Activated CD4-positive, alpha-beta T cell treated with anti-CD3 and anti-CD28 coated beads, Interleukin-2, Interleukin-6, amounts not matched to agents 100 ng/mL and 50 ng/mL, durations not matched to agents 16 hours and 8 hours (primary cell): ENCODE measurements at places on chromosomes 3 and 15.

DNA sequence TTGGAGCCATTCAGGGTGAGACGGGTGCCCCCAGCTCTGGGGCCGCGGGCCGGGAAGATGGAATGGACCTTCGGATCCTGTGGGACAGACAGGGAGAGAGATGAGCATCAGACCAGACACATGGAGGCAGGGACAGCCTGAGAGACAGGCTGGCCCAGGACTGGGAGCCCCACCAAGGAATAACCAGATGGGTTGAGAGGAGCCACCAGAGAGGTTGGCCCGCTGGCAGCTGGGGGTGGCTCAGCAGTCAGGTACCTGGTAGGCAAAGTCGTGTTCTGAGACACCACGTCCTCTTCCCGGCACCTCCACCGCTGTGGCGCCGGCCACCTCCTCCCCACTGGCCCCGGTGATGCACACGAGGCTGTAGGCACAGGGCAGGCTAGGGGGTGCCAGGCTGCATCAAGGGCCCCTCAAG lies 13.8 kb downstream of the PLXNB1 start:
- DNase-seq = no peak

GRCh38 chr3:33061782-33062181 lies 35.2 kb downstream of the GLB1 start:
- DNase-seq = peak; percentile 87

DNA sequence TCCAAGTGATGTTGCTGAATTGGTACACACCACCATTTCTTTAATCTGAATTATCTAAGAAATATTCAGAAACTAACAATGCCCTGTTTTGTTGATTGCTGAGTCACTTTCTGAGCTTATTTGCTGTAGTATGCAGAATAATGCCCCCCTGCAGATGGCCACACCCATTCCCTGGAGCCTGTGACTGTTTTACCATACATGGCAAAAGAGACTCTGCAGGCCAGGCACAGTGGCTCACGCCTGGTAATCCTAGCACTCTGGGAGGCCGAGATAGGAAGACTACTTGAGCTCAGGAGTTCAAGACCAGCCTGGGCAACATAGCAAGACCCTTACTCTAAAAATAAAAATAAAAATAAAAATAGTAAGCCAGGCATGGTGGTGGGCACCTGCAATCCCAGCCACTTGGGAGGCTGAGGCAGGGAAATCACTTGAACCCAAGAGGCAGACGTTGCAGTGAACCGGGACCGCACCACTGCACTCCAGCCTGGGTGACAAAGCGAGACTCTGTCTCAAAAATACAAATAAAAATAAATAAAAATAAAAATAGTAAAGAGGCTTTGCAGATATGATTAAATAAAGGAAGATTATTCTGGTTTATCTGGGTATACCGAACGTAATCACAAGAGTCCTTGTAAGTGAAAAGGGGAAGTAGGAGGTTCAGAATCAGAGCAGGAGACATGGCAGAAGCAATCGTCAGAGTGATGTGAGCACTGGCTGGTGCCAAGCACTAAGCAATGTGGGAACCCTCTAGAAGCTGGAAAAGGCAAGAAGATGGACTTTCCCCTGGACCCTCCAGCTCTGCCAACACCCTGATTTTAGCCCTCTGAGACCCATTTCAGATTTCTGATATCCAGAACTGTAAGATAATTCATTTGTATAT lies 19.0 kb downstream of the PCYT1A start:
- DNase-seq = peak; percentile 44

DNA sequence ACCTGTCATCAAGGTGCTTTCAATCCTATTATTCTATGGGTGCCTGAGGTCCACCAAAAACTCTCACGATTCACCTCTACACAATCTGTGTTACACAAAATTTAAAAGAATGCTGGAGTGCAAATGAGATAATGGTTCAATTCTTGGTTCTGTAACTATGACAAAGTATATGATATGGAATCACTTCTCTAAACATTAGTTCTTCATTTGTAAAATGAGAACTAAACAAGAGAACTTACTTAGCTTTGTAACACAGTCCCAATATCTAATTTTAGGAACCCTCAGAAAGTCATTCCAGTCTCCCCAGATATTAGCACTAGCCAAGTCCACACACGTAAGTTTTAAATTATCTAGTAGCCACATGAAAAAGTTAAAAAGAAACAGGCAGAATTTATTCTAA lies 111.5 kb downstream of the TBL1XR1 start:
- no peak for DNase-seq

GRCh38 chr3:117047951-117048705 lies 338.5 kb downstream of the TUSC7 start:
- no peak for DNase-seq

- DNase-seq = no peak
Observed at GRCh38 chr15:99481951-99482230, 83.9 kb upstream of the MEF2A start.

GRCh38 chr3:133987948-133988484 lies 41.7 kb downstream of the SLCO2A1 start:
- DNase-seq = no peak

- DNase-seq = no peak
Observed at GRCh38 chr3:144011251-144011799, 39.7 kb downstream of the DIPK2A start.

- no peak for DNase-seq
Observed at GRCh38 chr3:115301364-115301860, 154.3 kb upstream of the ZBTB20 start.

GRCh38 chr3:194067949-194068362 lies 68.0 kb upstream of the HES1 start:
- no peak for DNase-seq

GRCh38 chr3:7205535-7205934 lies 344.6 kb downstream of the GRM7 start:
- no peak for DNase-seq

- no peak for DNase-seq
Observed at GRCh38 chr3:144104186-144104585, 132.6 kb downstream of the DIPK2A start.

GRCh38 chr15:75731248-75732151 lies 18.9 kb upstream of the CSPG4 start:
- no peak for DNase-seq

- no peak for DNase-seq
Observed at GRCh38 chr3:80785475-80785874, 976.0 kb downstream of the GBE1 start.

- no peak for DNase-seq
Observed at GRCh38 chr3:126714276-126714900, 10.3 kb downstream of the CHCHD6 start.

DNA sequence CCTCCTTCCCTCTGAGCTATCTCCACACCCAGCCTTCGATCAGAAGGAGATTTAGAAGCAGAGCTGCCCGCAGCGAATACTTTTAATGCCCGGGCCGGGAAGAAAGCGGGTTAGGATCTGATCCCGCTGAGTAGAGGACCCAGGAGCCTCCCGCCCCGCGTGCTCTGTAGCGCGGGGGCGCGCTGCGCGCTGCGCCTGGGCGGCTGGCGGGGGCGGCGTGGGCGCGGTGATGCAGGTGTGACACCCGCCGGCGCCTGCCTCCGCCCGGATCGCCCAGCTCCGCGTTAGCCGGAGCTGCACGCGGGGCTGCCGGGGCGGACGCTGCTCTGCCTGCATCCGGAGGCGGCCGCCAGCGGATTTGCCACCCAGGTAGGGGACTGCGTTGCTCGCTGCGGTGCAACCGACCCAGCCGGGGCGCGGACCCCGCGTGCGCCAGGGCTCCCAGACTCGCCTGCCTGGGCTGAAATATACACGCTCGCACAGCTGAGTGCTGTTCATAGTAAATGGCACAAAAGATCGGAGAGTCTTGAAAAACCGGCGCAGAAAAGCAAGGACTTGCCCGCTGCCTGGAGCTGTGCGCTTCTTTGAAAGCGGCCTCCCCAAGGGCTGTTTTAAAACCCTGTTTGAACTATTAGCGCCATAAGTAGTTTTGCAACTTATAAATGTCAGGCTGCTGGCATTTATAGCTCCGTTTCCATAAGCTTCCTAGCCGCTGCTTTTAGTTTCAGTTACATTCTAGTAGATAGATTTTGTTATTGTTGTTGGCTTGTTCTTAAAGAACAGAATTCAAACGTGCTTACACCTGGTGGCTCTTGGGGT lies at the start of gene SV2B:
TSS of gene SV2B (plus strand) at position 263 of the 819 bp plus-strand sequence. CDS start 126,007 bp downstream, outside the sequence.
- DNase-seq = peak; percentile 51

DNA sequence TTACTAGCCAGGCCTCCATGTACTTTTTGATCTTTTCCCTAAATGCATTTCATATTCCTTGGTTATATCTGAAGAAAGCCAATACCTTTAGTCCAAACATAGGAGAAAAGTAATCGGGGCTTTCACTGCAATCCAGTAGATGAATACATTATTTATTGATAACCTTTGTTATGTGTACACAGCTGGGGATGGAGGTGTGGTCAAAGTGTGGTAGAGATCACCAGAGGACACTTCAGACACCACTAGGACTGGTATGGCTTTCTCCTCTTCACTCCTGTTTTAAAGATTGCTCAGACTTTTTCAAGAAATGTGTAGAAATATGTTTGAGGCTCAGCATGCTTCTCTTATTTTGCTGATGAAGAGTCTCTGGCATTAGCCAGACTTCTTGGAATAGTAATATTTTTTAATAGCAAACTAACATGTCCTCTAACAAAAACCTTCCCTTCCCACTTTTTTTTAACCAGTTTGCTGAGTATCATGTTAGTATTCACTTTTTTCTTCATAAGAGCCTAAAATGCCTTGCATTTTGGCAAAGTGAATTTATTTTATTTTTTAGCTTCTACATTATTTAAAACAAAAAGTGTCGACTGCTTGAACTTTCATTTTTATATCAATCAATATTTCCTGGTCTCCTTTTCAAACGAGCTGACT lies 65.6 kb upstream of the MBNL1 start:
- DNase-seq = no peak

- no peak for DNase-seq
Observed at GRCh38 chr3:33496449-33496848, 56.2 kb upstream of the UBP1 start.

DNA sequence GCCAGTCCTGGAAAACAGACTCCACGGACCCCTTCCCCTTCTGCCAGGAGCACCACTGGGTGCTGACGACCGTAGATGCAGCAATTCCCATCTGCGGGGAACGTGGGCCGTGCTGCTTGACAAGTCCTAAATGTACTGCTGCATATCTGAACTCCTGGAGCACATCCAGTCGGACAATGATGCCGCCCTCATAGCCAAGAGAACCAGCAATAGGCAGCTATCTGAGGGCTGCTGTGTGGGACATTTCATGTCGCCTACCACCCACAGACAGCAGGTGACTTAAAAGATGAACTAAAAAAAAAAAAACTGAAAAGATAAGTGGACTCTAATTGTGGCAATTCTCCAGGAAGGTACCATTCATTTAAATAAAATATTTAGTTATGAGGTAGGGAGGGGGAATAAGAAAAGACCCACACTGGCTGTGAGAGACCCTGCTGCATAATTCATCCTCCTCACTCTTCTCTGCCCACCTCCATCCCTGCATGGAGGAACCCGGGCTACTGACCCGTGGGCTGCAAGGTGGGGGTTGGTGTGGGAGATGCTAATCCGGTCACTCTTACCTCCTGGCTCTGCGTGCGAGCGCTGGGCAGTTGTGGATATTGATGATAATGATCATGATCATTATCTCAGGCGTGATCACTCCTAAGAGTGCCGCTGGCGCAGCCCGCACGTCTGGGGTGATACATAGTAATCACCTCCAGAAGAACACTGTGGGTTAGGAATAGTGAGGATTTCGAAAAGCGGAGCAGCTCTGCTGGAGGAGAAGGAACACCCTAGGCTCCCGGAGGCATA lies 28.3 kb downstream of the ALS2CL start:
- no peak for DNase-seq

DNA sequence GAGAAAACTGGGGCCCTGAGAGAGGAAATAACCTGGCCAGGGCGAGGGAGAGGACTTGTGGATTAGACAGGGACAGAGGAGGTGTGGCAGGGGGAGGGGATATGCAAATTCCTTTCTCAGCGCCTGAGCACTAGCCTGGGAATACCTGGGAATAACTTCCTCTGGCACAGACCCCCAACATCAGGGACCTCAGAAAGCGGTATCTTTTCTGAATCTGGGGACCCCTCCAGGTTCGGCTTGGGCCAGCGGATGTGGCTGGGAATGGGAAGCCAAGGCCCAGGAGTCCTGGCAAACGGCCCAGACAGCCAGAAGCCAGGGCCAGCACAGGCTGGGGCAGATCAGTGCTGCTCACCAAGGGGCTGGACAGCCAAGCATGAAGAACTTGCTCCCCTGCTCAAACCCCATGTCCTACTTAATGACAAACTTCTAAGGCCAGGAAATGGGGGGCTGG lies 9.2 kb upstream of the ACSBG1 start:
- DNase-seq = no peak

DNA sequence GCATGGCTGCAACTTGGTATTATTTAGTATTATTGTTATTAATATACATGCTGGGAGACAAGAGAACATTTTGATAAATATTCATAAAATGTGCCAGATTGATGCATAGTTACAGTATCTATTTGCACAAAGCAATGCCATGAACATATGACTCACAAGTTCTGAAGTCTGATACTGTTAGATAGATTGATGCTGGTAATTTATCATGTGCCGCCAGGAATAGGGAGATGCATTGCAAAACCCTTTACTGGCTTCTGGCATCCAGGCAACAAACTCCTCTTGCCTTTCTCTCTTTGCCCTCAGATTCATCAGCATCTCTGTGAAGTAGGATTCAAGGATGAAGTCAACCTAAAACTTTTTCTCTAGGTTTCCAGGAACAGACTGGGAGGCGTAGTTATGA lies 41.0 kb upstream of the SLC25A26 start:
- no peak for DNase-seq

DNA sequence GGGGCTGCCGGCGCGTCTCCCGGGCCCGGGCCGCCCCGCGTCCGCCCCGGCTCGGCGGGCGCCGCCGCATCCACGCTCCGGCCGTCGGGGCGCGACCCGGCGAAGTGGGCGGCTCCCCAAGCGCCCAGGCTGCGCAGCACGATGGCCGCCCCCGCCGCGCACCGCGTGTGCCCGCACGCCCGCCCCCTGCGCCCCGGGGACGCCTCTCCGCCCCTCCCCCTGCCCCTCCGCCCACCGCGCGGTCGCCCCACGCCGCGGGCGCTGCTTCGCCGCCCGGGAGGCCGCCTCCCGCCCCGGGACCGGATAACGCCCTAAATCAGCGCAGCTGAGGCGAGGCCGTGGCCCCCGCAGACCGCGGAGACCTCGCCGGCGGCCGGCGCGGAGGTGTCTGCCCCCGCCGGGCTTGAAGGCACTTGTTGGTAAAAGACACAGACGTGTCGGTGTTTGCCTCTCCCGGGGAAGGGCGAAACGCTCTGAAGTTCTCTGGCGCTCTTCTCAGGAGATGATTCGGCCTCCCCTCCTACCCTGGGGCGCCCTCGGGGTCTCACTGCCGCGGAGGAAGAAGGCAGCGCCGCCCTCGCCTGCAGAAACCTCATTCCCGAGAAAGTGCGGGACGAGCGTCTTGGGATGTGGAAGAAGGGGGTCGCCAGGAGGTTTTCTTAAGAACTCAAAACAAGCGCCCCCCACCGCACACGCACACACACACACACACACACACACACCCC lies at the start of gene BNC1:
TSS of gene BNC1 (minus strand) at position 106 of the 725 bp plus-strand sequence. CDS start at position 70, 36 bp downstream.
- no peak for DNase-seq

DNA sequence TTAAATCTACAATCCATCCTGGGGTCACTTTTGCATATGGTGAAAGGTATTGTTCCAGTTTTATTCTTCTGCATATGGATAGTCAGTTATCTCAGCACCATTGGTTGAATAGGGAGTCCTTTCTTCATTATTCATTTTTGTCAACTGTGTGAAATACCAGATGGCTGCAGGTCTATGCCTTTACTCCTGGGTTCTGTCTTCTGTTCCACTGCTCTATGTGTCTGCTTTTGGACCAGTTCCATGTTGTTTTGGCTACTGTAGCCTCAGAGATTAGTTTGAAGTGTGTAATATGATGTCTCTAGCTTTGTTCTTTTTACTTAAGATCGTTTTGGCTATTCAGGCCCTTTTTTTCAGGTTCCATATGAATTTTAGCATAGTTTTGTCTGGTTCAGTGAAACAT lies 795.8 kb downstream of the OTOL1 start:
- no peak for DNase-seq
